ENCODE measurements at places on chromosomes 1 and 21. TPM values are rescaled to one million over a fixed set of nuclear protein-coding genes. Genes with fewer than 3 reads are reported as not detected.

The CD1E gene
- total RNA-seq = not detected

The CFHR4 gene
- total RNA-seq = not detected

- H3K27me3 ChIP-seq = no peaks in the 10 kb centered on the region
- H3K36me3 ChIP-seq = no peaks in the 10 kb centered on the region
- no peak overlapping the region for H3K27ac ChIP-seq
- DNase-seq = no peak
Observed at GRCh38 chr1:110192541-110192940, 17.6 kb upstream of the KCNC4 start.

GRCh38 chr1:12177156-12177998 lies 10.6 kb downstream of the TNFRSF1B start:
- DNase-seq = no peak
- H3K36me3 ChIP-seq = no peaks in the 10 kb centered on the region
- H3K27ac ChIP-seq = no peak overlapping the region
- no peaks in the 10 kb centered on the region for H3K27me3 ChIP-seq

- H3K4me3 ChIP-seq = no peak overlapping the region
- no peak for DNase-seq
- no peaks in the 10 kb centered on the region for H3K36me3 ChIP-seq
- no peaks in the 10 kb centered on the region for H3K27me3 ChIP-seq
Observed at GRCh38 chr1:247113094-247113497, 8.9 kb upstream of the ZNF669 start.

GRCh38 chr1:181817091-181817490 lies 244.4 kb downstream of the ZNF648 start:
- H3K36me3 ChIP-seq = no peaks in the 10 kb centered on the region
- no peak overlapping the region for H3K27ac ChIP-seq
- H3K4me3 ChIP-seq = no peak overlapping the region
- H3K4me1 ChIP-seq = no peaks in the 10 kb centered on the region

DNA sequence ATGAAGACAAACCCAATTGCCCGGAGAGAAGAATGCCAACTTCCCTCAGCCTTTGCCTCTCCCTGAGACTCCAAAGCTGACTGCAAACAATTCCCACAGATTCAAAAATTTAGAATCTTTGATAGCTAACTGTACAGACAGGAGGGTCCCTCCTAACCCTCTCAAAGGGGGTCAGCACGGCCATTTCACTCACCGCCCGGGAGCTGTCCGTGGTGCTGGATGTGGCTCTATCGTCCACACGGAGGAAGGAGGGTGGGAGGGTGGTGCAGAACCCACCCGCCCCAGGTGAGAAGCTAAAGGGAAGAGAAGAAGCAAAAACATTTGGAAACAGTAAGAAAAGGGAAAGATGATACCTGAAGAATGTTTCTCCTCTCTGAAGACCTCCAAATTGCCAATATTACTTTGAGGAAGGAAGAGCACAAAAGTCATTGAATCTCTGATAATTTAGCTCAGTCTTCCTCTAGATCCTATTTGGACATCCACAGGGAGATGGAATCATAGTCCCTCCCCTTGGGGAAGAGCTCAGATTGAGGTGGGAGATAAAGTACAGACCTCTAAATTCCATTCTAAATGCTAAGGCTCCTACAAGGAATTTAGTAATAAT lies 45.6 kb downstream of the RHBG start:
- DNase-seq = no peak
- no peak overlapping the region for H3K4me3 ChIP-seq
- peaks cover 25% of the 10 kb centered on the region for H3K36me3 ChIP-seq
- peaks cover 11% of the 10 kb centered on the region for H3K4me1 ChIP-seq

- H3K36me3 ChIP-seq = no peaks in the 10 kb centered on the region
- peaks cover 18% of the 10 kb centered on the region for H3K4me1 ChIP-seq
- H3K27ac ChIP-seq = no peak overlapping the region
- no peak overlapping the region for H3K4me3 ChIP-seq
- peaks cover 37% of the 10 kb centered on the region for H3K27me3 ChIP-seq
Observed at GRCh38 chr1:92481599-92481925, 5.2 kb downstream of the GFI1 start.

DNA sequence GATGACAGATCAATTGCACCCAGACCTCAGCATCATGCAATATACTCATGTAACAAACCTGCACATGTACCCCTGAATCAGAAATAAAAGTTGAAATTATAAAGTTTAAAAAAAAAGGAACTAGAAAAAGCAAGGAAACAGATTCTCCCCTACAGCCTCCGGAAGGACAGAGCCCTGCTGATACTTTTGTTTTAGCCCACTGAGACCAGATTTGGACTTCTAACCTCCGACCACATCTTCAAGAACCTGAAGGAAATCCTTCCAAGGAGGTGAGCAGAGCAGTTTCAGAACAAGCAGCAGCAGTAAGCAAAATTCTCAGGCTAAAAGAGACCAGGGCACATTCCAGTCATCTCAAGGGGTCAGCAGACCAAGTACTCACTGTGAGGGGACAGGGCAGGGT lies 54.5 kb downstream of the TM2D1 start:
- no peak for DNase-seq
- no peak overlapping the region for H3K4me3 ChIP-seq
- no peak overlapping the region for H3K27ac ChIP-seq
- H3K4me1 ChIP-seq = no peaks in the 10 kb centered on the region
- no peaks in the 10 kb centered on the region for H3K27me3 ChIP-seq

The RORC gene
- total RNA-seq = 0.70 TPM

The CAMSAP2 gene
- total RNA-seq = 40.3 TPM

- H3K4me1 ChIP-seq = no peaks in the 10 kb centered on the region
- H3K27ac ChIP-seq = no peak overlapping the region
- H3K27me3 ChIP-seq = peaks cover 6% of the 10 kb centered on the region
- DNase-seq = no peak
- H3K36me3 ChIP-seq = no peaks in the 10 kb centered on the region
- H3K4me3 ChIP-seq = no peak overlapping the region
Observed at GRCh38 chr1:175733722-175734121, 9.7 kb downstream of the TNR start.

The DMRTB1 gene
- total RNA-seq = not detected

- DNase-seq = no peak
- H3K27ac ChIP-seq = no peak overlapping the region
- H3K27me3 ChIP-seq = no peaks in the 10 kb centered on the region
- H3K4me3 ChIP-seq = no peak overlapping the region
Observed at GRCh38 chr21:40315626-40316025, 448.4 kb downstream of the PCP4 start.

The CYP4B1 gene
- total RNA-seq = 3.1 TPM

- no peak overlapping the region for H3K4me3 ChIP-seq
- H3K27me3 ChIP-seq = no peaks in the 10 kb centered on the region
- no peak overlapping the region for H3K27ac ChIP-seq
- no peaks in the 10 kb centered on the region for H3K4me1 ChIP-seq
Observed at GRCh38 chr1:232519186-232519585, 110.7 kb downstream of the SIPA1L2 start.

GRCh38 chr1:81936853-81937252 lies 136.1 kb downstream of the ADGRL2 start:
- H3K36me3 ChIP-seq = no peaks in the 10 kb centered on the region
- no peaks in the 10 kb centered on the region for H3K27me3 ChIP-seq
- H3K4me1 ChIP-seq = no peaks in the 10 kb centered on the region
- H3K27ac ChIP-seq = no peak overlapping the region

The UBAP2L gene
- 157 TPM for total RNA-seq

DNA sequence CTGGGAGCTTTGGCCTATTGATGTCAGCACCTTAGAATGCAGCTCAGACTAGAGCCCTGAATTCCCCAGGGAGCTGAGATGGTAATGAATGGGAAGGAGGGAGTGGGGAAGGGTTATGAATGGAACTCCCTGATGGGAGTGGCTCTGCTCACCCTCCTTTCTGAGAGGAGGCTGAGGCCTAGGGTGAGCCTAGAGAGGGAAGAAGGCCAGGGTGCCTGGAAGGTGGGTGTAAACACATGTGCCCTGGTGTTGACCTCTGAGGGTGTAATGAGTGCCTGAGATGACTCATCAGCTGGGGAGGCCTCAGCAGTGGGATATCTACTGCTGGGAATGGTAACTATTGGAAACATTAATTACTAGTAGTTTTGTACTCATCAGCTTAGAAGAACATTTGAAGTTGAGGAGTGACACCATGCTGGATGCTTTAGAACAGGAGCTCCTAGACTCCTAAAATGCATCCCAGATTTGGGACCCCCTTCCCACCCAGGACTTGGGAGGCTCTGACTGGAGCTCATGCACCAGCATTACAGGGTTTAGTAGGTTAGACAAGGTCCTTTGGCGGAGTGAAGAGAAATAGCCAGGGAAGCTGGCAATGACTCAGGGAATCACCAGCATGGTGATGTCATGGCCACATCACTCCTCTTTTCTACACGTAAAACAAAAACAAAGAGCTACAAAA lies 16.0 kb upstream of the PIGV start:
- H3K36me3 ChIP-seq = peaks cover 19% of the 10 kb centered on the region
- DNase-seq = peak; percentile 89
- H3K4me3 ChIP-seq = no peak overlapping the region
- H3K4me1 ChIP-seq = peaks cover 41% of the 10 kb centered on the region

The GUCA2B gene
- not detected for total RNA-seq

DNA sequence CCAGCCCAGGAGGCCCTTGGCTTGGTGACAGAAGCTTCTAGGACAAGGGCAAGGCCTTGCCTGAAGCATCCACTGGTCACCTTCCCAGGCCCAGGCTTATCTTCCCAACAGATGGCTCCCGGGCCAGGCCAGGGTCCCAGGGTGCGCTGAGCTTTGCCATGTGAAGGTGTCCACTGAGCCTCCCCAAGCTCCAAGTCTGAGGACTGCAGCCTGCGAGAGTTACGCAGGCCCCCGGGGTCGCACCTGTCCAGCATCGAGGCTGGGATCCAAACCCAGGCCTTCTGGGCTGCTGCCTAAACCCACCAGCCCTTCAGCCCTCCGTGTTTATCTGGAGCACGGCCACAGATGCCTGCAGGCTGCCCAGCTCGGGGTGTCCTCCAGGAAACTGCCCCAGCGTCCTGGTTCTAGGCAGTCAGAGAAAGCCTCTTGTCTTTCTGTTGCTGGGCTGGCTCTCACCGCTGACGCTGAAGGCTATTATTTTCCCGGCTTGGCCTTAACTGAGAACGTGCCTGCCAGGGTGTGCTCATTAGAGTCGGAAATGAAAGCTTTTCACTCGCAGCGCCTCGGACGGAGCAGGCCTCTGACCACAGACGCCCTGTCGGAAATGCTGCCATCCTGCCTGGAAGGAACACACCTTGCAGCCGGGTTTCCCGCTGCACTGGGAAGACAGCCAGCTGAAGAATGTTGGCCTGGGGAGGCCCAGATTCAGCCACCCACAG lies 71.4 kb downstream of the MEGF6 start:
- H3K27me3 ChIP-seq = no peaks in the 10 kb centered on the region
- peaks cover 44% of the 10 kb centered on the region for H3K4me1 ChIP-seq
- no peak overlapping the region for H3K27ac ChIP-seq
- no peaks in the 10 kb centered on the region for H3K36me3 ChIP-seq
- no peak overlapping the region for H3K4me3 ChIP-seq
- no peak for DNase-seq

DNA sequence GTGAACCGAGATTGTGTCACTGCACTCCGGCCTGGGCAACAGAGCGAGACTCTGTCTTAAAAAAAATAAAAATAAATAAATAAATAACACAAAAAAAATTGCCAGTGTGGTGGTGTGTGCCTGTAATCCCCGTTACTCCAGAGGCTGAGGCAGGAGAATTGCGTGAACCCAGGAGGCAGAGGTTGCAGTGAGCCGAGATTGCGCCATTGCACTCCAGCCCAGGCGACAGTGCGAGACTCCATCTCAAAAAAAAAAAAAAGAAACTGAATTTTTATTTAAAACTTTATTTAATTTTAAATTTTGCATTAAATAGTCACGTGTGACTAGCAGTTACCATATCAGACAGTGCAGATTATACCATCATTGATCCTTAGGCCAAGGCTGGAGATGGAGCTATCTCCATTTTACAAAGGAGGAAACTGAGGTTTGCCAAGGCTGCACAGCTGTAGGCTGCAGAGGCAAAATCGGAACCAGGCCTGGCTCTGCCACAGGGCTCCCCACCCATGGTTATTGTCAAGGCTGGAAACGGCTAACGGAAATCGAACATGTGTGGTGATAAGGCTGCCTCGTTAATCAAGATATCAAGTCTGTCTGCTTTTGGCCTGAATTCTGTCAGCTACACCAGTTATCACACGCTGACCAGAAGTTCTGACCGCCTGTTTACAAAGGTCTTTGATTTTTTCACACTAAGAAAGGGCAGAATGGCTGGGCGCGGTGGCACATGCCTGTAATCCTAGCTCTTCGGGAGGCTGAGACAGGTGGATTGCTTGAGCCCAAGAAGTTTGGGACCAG lies 20.5 kb downstream of the HSPG2 start:
- DNase-seq = no peak
- no peak overlapping the region for H3K27ac ChIP-seq
- H3K27me3 ChIP-seq = no peaks in the 10 kb centered on the region

GRCh38 chr1:94093996-94094395 lies 27.0 kb downstream of the ABCA4 start:
- no peak overlapping the region for H3K4me3 ChIP-seq
- DNase-seq = no peak
- H3K36me3 ChIP-seq = no peaks in the 10 kb centered on the region
- no peaks in the 10 kb centered on the region for H3K27me3 ChIP-seq

The SLC37A1 gene
- 26.7 TPM for total RNA-seq

The KCND3 gene
- total RNA-seq = not detected

GRCh38 chr21:41691205-41692184 lies 75.4 kb downstream of the RIPK4 start:
- peaks cover 30% of the 10 kb centered on the region for H3K4me1 ChIP-seq
- H3K36me3 ChIP-seq = no peaks in the 10 kb centered on the region
- DNase-seq = no peak
- H3K27ac ChIP-seq = no peak overlapping the region
- H3K4me3 ChIP-seq = no peak overlapping the region

- DNase-seq = no peak
- H3K36me3 ChIP-seq = no peaks in the 10 kb centered on the region
- H3K4me1 ChIP-seq = no peaks in the 10 kb centered on the region
- no peak overlapping the region for H3K4me3 ChIP-seq
Observed at GRCh38 chr1:183832459-183832858, 27.5 kb downstream of the RGL1 start.

The CADM3 gene
- not detected for total RNA-seq

DNA sequence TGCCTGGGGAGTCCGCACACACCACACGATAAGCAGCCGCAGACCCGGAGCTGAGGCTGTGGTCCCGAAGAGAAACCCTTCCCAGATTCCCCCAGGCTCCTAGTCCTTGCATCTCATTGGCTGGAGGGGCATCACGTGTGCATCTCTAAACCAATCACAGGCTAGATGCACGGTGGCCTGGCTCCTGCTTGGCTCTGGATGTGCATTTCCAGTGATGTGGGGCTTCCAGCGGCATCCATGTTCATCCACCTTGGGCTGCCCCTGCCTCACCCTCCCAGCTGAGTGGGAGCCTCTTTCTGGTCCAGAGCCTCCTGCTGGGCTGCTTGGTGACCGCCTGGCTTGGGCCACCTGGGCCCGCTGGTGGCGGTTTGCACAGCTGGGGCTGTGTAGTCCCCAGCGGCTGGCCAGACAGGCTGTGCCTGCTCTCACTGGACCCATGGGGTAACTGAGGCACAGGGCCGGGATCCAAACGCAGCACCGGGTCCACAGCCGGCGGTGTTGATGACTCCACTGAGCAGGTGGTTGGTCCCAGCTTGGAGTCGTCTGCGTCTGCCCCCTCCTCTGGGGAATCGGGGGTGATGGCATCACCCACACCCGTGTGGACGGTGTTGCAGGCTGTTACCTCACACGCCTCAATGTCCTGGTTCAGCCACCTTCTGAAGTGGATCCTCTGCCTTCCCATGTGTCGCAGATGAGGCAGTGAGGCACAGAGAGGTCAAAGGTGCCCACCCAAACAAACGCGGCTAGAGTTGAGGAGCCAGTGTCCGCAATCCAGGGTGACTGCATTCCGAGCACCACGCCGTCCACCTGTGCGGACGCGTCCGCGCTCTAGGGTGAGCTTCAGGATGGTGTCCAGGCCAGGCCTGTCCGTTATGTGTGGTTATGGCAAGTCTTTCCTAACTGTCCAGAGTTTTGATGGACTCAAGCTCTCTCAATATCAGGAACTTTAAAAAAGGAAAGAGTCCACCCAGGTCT lies 41.3 kb downstream of the COL6A1 start:
- no peaks in the 10 kb centered on the region for H3K36me3 ChIP-seq
- H3K27ac ChIP-seq = no peak overlapping the region
- peaks cover 14% of the 10 kb centered on the region for H3K4me1 ChIP-seq

The ETV3L gene
- not detected for total RNA-seq

The ADORA3 gene
- total RNA-seq = not detected
